Stimulated activated CD4-positive, alpha-beta T cell treated with anti-CD3 and anti-CD28 coated beads, TNF-alpha, amount 100 ng/mL, for 24 hours (primary cell): ENCODE measurements at places on chromosomes 3 and 15.

DNA sequence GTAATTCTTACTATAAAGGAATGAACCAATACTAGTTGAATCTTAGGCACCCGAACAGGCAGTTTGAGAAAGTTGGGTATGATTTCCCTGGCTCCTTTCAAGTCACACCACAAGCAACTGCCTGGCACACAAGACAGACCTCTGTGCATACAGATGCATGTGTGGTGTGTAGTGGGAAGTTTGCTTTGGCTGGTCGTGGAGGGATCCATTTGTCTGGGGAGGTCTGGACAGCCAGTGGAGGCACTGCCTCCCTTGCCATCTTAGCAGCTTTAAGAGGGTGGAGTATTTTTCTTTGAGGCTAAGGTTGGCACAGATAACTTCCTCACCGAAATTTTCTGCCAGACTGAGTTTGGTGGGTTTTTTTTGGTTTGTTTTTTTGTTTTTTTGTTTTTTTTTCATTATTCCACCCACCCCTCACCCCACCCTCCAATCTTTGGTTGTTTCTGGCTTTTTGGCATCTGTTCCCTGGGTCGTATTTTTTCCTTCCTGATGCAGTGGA, 97.1 kb downstream of the TMEM212 start:
- no peak for DNase-seq

DNA sequence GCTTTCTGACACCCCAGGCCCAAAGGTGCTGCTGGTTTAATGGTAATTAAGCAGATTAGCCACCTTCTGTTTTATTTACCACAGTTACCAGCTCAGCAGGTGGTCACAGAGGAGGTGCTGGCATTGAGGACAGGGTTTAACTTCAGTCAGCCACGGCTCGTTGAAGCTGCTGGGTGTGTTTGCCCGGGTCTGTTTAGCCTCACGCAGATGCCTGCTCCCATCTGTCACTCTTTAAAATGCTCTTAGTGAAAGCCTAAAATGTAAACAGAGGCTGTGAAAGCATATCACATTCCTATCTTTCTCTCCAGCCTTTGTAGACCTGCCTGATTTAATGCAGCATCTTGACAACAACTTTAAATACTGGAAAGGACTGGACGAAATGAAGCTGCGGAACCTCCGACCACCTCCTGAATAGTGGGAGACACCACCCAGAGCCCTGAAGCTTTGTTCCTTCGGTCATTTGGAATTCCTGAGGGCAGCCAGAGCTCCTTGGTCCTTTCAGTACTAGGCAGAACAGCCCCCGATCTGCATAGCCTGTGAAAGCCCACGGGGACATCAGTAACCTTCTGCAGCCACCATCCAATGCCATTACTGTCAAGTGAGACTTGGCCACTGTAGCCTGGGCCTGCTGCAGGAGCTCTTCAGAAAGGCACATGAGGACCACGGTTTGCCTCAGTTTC, 156.0 kb downstream of the PDE8A start:
- DNase-seq: no peak

DNA sequence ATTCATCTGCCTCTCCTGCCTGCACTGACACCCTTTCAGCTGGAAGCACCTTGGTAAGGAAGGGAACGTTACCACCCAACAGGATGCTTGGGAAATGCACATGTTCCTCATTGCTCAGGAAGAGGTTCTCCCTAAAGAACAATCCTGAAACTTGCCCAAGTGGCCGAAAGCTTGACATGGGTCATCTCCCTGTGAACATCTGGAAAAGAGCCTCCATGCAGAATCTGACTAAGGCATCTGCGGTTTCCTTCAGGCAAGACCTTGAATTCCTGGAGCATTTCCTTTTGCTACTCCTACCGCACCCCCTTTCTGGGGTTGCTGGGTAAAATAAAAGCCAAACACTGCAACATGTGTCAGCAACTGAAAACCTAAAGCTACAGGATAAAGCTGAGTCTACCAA, 68.7 kb upstream of the SNRK start:
- no peak for DNase-seq

GRCh38 chr3:65402597-65402996, 636.1 kb downstream of the MAGI1 start:
- DNase-seq: no peak

DNA sequence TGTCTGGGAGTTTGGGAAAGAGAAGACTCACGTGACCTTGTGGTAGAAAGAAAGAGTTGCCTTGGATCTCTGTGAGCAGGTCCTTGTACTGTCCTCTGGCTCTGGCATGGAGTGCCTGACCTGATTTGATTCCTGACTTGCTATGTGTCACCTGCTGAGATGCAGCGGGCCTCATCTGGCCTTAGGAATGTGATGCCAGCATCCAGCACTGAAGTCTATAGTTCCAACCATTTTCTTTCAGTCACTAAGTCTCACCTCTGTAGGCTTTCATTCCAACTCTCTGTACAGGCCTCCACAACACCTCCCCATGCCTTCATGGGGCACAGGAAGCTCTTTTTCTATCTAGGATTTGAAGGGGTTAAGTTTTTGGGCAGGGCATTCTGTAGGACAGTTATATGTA, 12.1 kb upstream of the OXSR1 start:
- no peak for DNase-seq

DNA sequence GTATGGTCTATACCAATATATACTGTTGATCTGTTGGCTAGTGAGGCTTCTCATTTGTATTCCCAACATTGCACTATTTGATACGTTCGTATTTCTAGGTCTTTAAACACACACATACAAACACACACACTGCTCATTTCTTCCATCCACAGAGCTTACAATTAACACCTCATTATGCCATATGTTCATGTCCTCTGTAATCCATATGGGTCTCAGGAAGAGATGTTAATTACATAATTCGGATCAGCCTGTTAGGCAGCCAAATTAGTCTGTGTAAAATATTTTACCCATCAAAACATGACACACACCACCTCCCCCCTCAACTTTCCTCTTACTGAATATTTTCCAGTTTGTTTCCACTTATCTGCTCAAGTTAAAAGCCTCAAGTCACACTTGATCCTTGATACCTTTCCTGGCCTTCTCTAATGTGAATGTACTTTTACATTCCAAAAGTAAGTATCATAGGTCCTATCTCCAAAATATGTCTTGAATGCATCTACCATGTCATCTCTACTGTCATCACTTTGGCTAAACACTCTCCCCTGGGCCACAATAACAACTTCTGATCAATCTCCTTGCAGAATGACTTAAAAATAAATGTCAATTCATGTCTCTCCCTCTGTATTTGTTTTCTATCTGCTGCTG, 28.2 kb downstream of the EOGT start:
- no peak for DNase-seq

DNA sequence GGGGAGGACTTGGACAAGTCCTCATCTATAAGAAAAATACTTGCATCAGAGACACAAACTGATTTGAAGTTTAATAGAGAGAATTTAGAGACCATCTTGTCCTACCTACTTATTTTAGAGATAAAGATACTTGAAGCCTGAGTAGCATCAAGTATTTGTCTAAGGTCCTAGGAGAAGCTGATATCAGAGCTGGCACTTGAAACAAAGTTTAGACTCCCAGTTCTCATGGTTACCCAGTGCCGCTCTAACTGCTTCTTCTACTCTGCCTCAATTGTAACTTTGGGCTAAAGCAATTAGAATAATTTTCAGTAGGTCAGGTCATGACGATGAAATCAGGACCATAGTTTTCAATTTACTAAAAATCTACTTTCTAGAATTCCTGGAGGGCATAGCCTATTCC, 123.9 kb upstream of the CADPS start:
- DNase-seq: no peak

- no peak for DNase-seq
Observed at GRCh38 chr3:172065527-172065926, 26.1 kb downstream of the FNDC3B start.

- DNase-seq: no peak
Observed at GRCh38 chr3:80051602-80051962, 283.8 kb upstream of the ROBO1 start.

DNA sequence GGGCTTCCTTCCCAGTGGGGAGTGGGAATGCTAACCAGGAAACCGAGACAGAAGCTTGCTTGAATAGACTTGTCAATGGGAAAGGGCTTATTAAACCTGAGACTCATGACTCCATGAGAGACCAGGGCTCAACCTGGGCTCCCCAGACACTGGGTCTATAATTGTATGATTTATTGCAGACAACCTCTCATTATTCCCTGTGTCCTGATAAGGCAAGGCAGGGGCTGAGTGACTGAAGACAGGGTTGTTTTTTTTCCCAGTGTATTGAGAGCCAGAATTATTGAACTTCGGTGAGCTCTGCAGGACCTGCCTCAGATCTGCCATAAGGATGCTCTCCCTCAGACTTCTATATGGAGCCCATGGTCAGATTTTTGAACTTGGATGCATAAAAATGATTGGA, 79.5 kb upstream of the KLHL25 start:
- DNase-seq: no peak

GRCh38 chr15:66429546-66429945, 42.8 kb downstream of the MAP2K1 start:
- no peak for DNase-seq

DNA sequence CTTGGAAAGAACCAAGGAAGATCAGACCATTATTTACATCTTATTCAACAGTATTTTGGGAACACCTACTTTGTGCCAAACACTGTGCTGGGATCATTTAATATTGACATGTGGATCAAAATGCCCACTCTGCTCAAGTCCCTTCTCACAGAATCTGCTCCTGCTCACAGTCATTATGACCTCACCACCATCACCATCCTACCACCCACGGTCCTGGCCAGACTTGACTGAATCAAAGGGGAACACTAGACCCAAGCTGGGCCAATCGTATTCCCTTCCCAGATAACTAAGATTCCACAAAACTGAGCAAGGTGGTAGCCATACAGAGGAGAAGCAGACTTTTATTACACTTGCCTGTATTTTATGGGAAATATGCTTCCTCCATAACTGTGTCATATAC, 3.4 kb upstream of the CEP152 start:
- DNase-seq: no peak

DNA sequence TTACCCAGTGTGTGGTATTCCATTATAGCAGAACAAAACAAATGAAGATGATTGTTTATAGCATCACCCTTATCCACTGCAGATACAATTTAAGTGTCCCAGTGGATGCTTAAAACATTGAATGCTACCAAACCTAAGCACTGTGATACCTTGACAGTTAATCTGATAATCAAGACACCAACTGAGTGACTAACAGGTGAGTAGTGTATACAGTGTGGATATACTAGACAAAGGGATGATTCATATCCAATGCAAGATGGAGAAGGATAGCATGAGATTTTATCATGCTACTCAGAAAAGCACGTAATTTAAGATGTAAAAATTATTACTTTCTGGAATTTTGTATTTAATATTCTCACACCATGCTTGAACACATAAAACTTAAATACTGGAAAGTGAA, 1449.0 kb downstream of the OTOL1 start:
- no peak for DNase-seq

GRCh38 chr3:69122403-69122802, at the start of gene LMOD3:
LMOD3 (minus strand) TSS chr3:69122595; CDS start chr3:69122386, 209 bp downstream.
- no peak for DNase-seq

- DNase-seq: no peak
Observed at GRCh38 chr3:17213102-17213501, 328.3 kb downstream of the PLCL2 start.

DNA sequence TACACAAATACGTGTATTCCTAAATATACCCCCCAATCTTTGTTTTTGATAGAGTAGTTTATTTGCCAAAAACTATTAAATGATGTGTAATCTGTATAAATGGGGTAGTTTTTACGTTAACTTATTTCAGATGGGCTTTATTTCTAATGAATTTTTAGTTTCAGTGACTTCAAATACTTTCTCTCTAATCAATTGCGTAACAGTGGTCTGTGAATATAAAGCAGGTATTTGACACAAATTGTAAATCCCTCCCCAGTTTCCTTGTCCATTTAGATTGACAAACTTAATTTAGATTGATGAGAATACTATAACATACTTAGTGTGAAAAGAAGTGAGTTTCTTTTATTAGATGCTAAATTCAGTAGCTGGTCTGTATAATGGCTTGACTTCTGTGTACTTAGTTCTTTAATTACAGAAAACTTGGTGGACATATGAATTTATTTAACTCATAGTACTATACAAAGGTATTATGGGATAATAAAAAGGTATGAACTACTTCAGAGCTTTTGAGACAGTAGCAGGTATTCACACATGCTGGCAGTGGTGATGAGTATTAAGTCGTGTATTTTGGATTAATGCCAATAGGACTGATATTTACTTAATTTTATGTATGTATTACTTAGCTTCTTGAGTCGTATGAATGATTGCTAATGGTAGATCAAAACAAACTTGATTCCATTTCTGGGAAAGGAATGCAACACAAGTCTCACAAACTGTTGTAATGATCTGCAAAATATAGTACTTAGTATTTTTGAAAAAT, 81.6 kb downstream of the STT3B start:
- no peak for DNase-seq

GRCh38 chr15:62896969-62897486, 145.5 kb upstream of the TPM1 start:
- DNase-seq: no peak

GRCh38 chr3:52839892-52840545, 5.2 kb upstream of the MUSTN1 start:
- DNase-seq: no peak

- no peak for DNase-seq
Observed at GRCh38 chr3:150423761-150424160, 15.7 kb downstream of the TSC22D2 start.

DNA sequence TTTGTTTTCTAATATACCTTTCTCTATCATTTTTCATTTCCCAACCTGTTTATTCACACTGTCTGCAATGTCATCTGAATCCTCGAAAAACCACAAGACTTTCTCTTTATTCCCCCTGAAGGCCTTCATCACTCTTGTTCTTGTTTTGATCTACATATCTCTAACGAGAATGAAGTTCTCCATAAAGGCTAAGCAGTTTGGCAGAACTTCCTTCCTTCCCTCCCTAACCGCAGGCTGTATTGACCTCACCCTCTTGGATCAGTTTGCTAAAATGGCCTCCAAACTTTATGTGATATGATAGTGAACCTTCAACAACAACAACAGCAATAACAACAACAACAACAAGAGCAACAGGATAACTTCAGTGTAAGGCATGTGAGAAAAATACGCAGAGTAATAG, 392.8 kb downstream of the TIGIT start:
- no peak for DNase-seq

GRCh38 chr15:73550190-73550589, 83.0 kb downstream of the NPTN start:
- DNase-seq: no peak

DNA sequence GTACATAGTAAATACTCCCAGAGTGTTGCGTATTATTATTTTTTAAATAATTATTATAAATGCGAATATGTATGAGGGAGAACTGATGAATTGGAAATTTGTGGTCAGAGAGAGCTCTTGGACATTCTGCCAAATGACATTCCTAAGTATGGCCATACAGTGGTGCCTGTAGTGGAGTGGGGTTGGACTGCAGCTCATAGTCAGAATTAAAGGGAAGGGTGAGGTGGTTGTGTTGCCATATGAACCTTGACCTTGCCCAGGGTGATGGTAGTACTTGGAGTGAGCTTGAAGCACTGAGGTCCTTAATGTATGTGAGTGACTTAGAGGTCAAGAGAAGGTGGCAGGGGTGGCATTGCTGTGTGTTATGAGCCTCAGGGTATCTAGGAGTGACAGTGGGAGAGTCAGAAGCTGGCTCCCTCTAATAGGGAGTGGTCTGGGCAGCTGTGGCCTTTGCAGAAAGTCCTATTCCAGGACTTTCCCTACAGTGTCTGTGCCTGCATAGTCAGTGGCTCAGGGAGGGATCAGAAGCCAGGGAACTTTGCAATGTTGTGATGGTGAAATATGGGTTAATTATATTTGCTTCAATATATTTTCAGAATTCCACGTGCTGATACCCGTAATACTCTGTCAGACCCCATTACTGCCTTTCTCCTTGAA, 26.2 kb downstream of the PDE8A start:
- DNase-seq: no peak

GRCh38 chr15:101028772-101029438, 109.7 kb downstream of the LRRK1 start:
- DNase-seq: no peak
